ENCODE measurements at places on chromosomes 3 and 15. TPM values are rescaled to one million over a fixed set of nuclear protein-coding genes. Genes with fewer than 3 reads are reported as not detected.

RAB8B gene
- 29.2 TPM for total RNA-seq

- DNase-seq: no peak
Observed at GRCh38 chr15:93031103-93031464, 57.9 kb downstream of the RGMA start.

- no peak for DNase-seq
Observed at GRCh38 chr15:78840661-78841375, 29.6 kb upstream of the ADAMTS7 start.

GRCh38 chr3:14605067-14605466, 46.5 kb upstream of the CCDC174 start:
- DNase-seq: no peak

IL5RA gene
- 1.5 TPM for total RNA-seq

DNA sequence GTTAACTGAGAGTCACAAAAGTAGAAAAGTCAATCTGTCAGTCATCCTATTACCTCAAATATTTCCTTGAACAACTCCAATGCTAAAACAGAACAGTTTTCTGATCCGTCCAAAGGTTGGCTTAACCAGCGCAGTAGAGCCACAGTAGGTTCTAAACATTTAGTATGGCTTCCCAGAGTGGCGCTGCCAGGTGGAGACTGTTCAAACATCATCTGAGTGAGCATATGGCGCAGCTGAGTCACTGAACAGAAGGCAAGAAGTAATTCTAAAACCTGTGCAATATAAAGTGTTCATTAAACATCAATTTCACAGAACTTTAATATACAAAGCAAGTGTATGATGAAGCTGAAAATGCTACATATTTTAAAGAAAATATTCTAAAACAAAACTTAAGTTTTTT, 19.9 kb downstream of the CIP2A start:
- no peak for DNase-seq

TRPM1 gene
- 5.5 TPM for total RNA-seq

SRGAP3 gene
- 23.6 TPM for total RNA-seq

DPPA2 gene
- not detected for total RNA-seq

ZBTB20 gene
- 111 TPM for total RNA-seq

DNA sequence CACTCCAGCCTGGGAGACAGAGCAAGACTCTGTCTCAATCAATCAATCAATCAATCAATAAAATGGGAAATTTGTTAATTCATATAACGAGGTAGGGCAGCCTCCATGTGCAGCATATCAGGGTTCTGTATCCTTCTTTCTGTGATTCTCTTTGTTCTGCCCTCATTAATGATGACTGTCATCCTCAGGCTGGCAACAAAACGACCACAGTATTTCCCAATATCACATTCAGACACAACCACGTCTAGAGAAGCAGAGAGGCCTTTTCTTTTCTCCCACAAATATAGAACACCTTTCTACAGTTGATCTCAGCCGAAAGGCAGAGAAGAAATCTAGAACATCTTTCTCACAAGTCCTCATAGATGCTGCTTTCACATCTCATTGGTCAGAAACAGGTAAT, 11.2 kb downstream of the CEP19 start:
- DNase-seq: no peak

GRCh38 chr3:176953106-176954060, 243.9 kb downstream of the TBL1XR1 start:
- DNase-seq: peak; percentile 54

DNA sequence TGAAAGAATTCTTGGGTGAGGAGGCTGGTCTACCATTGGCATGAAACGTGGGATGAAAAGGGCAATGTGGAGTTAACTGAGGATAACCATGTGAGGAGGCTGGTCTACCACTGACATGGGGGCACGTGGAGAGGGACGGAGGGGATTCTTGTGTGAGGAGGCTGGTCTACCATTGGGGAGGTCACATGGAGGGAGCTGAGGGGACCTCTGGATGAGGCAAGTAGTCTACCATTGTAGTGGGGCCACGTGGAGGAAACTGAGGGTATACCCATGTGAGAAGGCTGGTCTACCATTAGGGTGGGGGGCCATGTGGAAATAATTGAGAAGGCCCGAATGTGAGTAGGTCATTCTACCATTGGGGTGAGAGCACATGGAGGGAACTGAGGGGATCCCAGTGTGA, 154.1 kb downstream of the FBLN2 start:
- DNase-seq: no peak

- DNase-seq: no peak
Observed at GRCh38 chr15:58386641-58387040, 45.1 kb upstream of the LIPC start.

DNA sequence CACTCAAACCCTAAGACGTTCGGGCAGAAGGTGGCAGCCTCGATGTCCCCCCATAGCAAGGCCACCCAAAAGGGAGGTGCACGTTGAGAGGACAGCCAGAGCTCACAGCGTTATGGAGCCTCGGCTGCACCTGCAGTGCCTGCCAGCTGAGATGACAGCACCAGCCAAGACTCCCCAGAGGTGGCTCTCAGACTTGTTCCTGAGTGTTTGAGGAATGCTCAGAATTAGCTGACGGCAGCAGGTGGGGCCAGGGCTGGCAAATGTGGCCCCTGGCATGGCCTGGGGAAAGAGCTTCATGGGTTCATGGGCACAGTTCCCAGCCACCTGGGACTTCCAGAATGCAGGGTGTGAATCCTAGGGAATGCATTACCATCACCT, 177.8 kb downstream of the KLF13 start:
- DNase-seq: no peak

- DNase-seq: no peak
Observed at GRCh38 chr15:70465812-70466211, 297.5 kb downstream of the UACA start.

ZBTB47 gene
- 22.1 TPM for total RNA-seq

DNA sequence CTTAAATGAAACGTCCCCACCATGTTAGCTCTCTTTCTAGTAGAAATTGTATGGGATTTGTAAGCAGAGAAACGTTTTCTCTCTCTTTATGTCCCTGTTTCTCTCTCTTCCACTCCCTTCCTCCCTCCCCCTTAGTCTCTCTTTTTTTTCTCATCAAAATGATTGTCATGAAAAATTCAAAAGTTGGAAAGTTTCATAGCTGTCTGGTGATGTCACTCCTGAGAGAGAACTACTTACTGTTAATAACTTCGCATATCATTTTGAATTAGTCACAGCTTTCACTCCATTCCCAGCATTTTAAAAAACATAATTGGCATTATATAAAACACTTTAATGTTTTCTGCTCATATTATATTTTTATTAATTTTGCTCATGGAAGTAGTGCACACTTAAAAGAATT, 331.1 kb downstream of the C3orf38 start:
- DNase-seq: no peak

LRTM1 gene
- total RNA-seq: 2.0 TPM

- no peak for DNase-seq
Observed at GRCh38 chr3:44128057-44128775, 113.5 kb upstream of the TOPAZ1 start.

- no peak for DNase-seq
Observed at GRCh38 chr3:61177450-61177849, 73.8 kb downstream of the FHIT start.

GRCh38 chr3:57818772-57819171, 62.7 kb downstream of the SLMAP start:
- no peak for DNase-seq

DNA sequence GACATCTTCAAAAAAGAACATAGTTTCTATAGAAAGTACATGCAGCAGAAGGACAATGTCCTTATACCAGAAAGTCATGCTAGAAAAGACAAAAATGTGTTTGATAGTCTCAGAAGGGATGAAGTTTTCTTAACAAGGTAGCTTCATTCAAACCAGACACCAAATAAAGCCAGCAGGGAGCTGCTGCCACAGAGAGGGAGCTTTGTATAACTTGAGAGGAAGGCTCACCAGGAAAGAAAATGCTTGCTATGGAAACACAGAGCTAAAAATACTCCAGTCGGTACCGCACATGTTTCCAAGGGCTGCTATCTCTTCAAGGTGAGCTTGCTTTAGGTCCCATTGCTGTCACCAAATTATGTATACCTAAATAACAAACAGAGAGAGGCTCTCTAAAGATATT, 1074.8 kb upstream of the ALCAM start:
- no peak for DNase-seq

DNA sequence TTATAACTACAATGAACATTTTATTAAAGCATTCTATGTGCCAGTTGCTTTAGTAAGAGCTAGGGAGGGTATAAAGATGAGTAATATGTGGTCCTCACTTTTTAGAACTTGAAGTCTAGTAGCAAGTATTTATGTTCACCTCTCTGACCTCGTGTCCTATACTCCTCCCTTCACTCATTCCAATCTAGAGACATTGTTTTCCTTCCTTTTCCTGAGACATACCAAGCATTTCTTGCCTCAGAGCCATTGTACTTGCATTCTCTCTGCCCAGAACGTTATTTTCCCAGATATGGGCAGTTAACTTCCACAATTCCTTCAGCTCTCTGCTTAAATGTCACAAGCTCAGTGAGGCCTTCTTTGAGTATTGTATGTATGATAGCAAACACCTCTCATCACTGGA, 408.6 kb downstream of the PDCD6IP start:
- no peak for DNase-seq

ARGFX gene
- total RNA-seq: not detected

DNA sequence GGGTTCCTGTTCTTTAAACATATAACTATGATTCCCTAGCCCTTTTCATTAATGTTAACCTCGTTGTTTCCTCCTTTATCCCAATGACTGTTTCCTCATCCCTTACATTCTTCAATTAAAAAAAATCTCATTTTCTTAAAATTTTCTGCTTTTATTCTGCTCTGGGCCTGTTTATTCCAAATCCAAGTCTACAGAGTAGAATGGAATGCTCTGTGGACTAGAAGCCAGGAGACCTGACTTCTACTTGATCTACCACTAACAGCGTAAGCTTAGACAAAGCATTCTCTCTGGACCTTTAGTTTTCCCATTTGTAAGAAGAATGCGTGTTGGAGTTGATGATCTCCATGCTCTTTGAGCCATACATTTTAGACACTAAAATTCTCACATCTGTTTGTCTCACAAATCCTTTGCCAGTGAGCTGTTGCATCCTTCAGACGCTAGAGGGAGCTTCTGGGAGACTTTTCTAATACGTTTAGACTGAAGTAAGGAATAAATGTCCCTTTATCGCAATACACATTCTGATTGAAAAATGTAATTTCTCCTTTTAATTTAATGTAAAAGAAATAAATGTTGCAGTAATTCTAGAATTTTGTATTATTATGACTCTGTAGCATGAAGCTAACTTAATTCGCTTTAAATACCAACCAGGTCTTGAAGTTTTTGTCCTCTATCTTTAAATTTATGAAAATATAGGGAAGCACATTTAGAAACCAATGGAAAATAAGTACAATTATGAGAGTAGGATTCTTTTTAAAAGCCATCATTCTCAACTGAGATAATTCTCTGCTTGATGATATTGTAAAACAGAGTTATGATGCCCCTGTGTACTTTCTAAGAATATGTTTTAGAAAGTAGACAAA, 21.7 kb upstream of the GMNC start:
- peak; percentile 33 for DNase-seq

GRCh38 chr3:25306066-25306465, 122.0 kb upstream of the RARB start:
- no peak for DNase-seq

- DNase-seq: no peak
Observed at GRCh38 chr3:46860017-46860809, 3.0 kb downstream of the MYL3 start.

- DNase-seq: no peak
Observed at GRCh38 chr3:168714609-168715240, 619.0 kb upstream of the GOLIM4 start.

GRCh38 chr3:15347737-15348110, 15.3 kb upstream of the SH3BP5 start:
- DNase-seq: no peak

- no peak for DNase-seq
Observed at GRCh38 chr3:38662544-38662943, 13.1 kb upstream of the SCN5A start.

DNA sequence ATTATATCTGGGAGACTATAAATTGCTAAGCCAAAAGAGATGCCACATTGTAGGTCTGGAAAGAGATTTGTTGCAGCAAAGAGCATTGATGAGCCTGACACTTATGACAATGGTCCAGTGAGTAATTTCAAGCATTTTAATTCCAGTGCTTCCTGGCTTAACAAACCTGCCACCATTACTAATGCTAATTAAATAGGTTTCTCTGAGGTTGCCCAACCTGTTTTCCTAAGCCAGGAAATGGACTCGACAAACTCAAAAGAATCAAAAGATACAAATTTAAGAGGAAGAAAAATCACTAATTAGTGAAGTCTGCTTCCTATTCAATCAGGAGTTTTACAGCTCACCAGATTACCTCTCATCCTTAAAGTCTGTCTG, 36.7 kb upstream of the CTDSPL start:
- DNase-seq: no peak

FGD5 gene
- total RNA-seq: 4.5 TPM

SYNPR gene
- total RNA-seq: not detected

LRCH3 gene
- total RNA-seq: 114 TPM

- no peak for DNase-seq
Observed at GRCh38 chr3:59386165-59386564, 336.3 kb upstream of the CFAP20DC start.

All from prostate gland (tissue), 2 donors.